ENCODE measurements at places on chromosomes 12 and 14.

GRCh38 chr14:39246618-39247017, 12.9 kb downstream of the MIA2 start:
- DNase-seq: no peak

DNA sequence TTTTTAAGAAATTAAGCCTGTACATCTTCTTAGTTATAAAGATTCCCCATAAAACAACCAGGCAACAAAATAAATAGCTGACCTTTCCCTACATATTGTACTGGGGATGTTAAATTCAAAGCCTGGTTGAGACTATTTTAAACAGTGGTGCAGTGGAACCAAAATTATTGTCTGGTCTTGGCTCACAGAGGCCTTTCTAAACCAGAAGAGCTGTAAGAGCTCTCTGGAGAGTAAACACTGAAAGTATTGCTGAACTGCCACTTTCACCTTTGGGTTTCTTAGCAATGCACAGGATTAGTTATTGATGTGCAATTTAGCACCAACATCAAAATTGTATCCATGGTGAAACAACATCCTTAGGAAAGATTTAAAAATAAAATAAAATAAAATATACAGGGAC, 20.6 kb downstream of the RACGAP1 start:
- no peak for DNase-seq

- no peak for DNase-seq
These were observed 166.7 kb upstream of the HIF1A start for GRCh38 chr14:61528591-61529021.

GRCh38 chr12:19105463-19105862, 24.1 kb upstream of the PLEKHA5 start:
- no peak for DNase-seq

DNA sequence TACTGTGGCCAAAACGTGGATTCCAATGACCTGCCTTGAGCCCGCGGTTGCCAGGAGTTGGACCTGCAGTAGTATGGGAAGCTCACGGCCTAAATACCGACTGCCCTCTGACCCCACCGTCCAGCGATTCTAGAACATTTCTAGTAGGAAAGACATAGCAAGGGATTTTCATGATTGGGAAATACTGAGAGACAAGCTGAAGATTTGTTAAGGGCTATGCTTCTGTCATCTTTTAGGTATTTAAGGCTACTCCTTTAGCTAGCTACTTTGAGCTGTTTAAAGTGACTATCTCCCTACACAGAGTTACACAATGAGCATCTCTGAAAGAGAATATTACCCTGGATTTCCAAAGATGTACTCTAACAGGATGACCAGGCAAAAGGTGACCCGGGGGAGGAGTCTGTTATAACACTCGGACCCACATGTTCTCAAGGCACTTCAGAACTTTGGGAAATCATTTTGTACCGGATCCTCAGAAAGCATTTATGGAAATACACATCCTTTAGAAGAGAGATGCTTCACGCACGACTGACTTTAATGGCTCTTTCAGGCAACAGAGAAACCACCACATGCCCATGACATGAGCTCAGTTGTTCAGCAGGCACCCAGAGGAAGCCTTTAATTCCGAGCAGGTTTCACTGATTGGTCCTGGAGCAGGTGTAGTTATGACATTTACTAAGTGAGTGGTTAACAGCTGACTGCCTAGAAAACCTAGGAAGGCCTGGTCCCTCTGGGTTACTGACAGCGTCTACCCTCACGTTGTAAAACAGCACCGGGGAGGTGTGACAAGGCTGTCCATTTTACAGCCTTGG, 4.2 kb downstream of the BAG5 start:
- peak; percentile 54 for DNase-seq
